ENCODE measurements at places on chromosomes 16 and 17.

DNA sequence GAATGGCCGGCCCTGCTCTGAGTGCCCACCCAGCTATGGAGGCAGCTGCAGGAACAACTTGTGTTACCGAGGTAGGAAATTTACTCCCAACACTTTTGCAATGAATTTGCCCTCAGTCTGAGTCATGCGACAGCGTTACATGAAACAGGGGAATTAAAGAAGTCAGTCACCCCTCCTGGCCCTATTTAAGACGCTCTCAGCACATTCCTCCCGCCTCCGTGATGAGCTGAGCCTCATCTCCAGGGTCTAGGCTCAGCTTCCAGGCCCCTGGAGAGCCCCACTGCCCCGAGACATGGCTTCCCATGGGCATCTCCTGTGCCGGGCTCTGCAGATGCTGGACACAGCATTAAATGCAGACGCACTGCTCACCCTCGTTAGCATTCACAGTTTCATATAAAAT lies 35.0 kb downstream of the CRISPLD2 start:
- no peak for DNase-seq

GRCh38 chr17:9648521-9649110 lies 3.3 kb downstream of the USP43 start:
- no peak for DNase-seq

DNA sequence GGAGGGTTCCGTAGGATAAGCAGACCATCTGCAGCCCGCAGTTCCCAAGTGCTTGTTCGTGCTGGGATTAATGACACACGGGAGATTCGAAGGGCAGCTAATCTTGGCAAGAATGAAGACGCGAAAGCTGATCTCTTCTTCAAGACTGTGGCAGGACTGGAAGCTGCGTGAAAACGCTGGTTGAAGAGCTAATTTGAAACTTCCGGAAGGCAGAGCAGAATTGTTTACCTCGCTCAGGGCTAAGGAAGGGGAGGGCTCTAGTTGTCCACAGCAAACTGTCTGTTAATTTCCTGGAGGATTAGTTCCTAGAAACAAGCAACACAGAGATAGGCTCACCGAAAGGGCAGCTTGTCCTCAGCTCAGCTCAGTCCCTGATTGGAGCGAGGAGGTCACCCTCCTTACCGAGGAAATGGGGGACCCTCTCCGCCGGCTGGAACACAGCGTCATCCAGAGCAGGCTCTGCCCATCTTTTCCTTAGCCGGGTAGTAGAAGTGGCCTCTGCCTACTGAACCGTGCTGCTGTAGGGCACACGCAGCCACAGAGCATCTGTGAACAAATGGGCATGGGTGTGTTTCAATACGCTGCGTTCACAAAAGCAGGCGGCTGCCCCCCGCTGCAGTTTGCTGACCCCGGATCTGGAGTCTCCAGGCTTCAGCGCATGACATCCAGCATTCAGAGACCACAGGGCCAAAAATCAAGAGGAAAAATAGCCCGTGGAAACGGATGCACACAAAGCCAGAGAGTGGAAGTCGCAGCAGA lies 16.7 kb upstream of the BAIAP2 start:
- DNase-seq: no peak

- no peak for DNase-seq
Measured at GRCh38 chr16:10876799-10877341, at the start of gene CIITA. TSS of gene CIITA (plus strand) at chr16:10877202. CDS start at chr16:10877331, 129 bp downstream.

DNA sequence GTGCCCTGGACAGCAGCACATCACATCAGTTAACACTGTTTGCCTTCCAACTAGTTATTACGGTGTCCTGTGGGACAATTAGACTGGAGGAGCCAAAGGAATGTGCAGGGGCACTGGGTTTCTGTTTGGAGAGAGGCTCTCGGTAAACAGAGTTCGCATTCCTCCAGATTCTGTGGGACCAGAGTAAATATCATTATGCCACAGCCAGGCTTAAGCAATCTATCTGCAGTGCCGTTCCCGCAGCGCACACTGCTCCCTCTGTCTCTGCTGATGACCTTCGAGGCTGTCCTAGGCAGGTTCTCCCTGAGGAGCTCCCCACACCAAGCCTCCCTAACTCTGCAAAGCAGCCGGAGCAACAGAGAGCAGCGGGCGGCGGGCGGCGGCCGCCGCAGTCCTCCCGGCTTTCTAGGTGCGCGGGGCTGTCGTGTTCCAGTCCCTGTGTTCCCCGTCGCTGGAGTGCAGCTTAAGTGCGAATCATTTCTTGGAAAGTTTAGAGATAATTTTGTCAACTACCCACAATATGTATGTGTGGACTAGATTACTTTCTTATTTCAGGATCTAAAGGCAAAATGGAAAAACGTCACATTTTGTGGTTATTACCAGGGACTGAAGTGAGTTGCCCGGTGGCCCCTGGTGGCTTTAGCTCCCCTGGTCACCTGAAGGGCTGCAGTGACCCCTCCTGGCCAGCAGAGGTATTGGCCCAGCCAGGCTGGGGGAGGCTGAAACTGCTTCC lies 43.3 kb downstream of the PGS1 start:
- DNase-seq: peak; percentile 95

GRCh38 chr16:23284584-23284983 lies 17.5 kb upstream of the SCNN1B start:
- no peak for DNase-seq

DNA sequence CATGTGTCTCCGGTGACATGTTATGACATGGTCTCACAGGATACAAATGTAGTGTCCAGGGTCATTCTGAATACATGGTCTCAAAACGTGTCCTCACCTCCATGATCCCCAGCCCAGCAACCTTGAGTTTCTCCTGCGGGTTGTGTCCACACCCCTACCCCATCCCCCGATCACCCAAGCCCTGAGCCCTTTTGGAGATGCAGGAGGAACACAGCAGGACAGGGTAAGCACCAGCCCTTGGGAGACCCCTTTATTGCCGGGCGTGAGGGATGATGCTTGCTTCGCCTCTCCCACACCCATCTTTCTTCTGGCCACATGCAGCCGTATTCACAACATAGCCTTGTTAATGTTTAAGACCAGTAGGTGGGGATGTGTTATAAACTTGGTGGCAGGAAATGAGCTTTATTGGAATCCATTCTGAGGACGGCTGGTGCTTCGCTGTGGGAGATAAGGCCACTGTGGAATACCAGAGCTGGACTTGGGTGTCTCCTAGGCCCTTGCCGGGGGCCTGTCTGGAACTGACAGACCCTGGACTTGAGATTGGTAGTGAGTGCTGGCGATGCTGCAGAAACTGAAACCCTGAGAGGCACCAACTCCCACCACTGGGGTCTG lies 5.5 kb downstream of the TMEM132E start:
- DNase-seq: no peak

DNA sequence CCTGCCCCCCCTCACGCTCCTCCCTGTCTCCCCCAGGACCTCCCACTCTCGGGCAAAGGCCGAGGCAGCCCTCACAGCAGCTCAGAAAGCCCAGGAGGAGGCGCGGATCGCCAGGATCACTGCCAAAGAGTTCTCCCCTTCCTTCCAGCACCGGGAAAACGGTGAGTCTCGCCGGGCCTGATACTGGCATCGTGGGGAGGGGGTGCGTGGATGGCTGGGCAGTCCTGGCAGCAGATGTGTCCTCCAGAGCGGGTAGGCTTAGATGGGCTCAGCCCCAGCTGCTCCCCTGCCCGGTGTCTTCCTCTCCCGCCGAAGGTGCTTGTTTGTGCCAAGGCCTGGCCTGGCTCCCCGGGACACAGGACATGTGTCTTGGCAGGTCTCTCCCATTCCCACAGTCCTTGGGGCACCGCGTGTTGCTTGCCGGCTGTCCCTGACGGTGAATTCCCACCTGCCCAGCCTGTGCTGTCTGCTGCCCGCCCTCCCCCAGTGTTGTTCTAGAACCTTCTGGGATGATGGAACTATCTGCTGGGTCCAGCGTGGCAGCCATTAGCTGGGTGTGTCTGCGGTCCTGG lies 81.6 kb downstream of the KLHDC4 start:
- no peak for DNase-seq

- DNase-seq: no peak
Measured at GRCh38 chr16:49531931-49532840, 158.6 kb downstream of the C16orf78 start.

- no peak for DNase-seq
Measured at GRCh38 chr17:40251576-40251975, 32.5 kb downstream of the WIPF2 start.

DNA sequence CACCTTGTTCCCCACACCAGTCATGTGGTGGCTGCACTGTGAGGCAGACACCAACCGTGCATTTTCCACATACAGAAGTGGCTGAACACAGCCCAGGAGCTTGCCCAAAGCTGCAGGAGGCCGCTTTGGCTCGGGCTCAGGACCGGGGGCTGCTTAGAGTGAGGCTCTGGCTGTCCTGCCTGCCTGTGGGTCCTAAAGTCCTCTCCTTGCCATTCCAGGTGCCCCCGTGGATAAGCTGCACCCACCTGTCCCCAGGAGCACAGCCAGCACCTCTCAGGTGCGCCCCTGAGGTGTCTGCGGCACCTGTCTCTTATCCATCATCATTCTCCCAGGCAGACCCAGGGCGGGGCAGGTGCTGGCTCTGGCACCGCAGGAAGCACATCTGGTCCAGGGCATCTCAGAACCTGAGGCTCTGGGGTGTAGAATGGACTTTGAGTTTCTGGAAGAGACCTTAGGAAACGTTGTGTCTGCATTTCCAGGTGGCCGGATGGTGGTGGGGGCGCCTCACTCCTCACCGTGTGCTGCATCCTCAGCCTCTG lies 180.5 kb upstream of the ZNF469 start:
- no peak for DNase-seq

- no peak for DNase-seq
Measured at GRCh38 chr16:53266156-53266555, 168.1 kb upstream of the RBL2 start.

- DNase-seq: no peak
Measured at GRCh38 chr17:22506861-22507260, 814.5 kb downstream of the KCNJ18 start.

DNA sequence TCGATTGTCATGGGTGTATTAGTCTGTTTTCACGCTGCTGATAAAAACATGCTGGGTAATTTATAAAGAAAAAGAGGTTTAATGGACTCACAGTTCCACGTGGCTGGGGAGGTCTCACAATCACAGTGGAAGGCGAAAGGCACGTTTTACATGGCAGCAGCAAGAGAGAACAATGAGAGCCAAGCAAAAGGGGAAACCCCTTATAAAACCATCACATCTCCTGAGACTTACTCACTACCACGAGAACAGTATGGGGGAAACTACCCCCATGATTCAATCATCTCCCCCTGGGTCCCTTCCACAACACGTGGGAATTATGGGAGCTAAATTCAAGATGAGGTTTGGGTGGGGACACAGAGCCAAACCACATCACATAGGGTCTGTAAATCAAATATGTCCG lies 167.4 kb upstream of the XYLT1 start:
- DNase-seq: no peak

- no peak for DNase-seq
Measured at GRCh38 chr16:80288616-80289015, 252.2 kb upstream of the DYNLRB2 start.

DNA sequence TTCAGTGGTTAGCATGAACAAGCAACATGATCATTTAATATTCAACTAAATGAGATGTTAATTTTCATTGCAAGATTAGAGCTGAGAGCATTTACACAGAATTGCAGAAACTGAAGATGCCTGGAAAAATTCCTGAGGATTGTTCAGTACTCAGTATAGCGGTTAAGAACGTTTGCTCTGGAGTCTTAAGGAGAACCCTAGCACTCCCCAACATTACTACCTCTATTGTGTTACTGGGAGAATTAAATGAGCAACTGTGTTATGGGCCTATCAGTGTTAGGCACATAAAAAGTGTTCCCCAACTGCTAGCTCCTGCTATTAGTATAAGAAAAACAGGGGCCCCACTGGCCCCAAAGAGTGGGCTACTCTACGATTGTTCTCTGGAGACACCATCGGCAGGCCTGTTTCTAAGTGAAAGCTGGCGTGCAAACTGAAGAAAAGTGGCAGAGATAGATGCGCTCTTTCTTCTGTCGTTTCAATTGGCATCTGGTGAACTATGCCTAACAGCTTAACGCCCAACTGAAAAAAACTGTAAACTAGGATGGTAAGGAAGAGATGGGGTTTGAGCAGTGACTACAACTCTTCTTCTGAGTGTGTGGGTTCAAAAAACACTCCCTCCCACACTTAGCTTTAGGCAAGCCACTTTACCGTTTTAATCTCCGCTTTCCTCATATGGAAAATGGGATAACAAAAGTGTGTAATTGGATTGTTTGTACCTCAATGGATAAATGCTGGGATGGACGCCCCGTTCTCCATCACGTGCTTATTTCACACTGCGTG lies 1.3 kb downstream of the CDR2 start:
- no peak for DNase-seq

DNA sequence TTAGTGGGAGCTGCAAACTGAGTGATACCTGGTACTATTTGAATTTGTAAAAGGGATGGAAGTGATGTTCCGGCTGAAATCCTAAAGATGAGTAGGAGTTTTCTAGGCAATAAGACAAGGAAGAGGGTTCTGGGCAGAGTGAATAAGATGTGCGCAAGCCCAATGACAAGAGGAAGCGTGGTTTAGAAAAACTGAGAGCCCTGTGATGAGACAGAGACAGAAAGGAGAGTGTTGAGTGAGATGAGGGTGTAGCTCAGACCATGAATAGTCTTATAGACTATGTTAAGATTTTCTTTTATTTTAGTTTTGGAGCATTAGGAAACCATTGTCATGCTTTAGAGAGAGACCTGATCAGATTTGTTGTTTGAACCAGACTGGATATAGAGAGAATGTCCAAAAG lies 50.2 kb downstream of the COX10 start:
- no peak for DNase-seq

GRCh38 chr17:60601447-60602384 lies 1.7 kb downstream of the PPM1D start:
- no peak for DNase-seq

DNA sequence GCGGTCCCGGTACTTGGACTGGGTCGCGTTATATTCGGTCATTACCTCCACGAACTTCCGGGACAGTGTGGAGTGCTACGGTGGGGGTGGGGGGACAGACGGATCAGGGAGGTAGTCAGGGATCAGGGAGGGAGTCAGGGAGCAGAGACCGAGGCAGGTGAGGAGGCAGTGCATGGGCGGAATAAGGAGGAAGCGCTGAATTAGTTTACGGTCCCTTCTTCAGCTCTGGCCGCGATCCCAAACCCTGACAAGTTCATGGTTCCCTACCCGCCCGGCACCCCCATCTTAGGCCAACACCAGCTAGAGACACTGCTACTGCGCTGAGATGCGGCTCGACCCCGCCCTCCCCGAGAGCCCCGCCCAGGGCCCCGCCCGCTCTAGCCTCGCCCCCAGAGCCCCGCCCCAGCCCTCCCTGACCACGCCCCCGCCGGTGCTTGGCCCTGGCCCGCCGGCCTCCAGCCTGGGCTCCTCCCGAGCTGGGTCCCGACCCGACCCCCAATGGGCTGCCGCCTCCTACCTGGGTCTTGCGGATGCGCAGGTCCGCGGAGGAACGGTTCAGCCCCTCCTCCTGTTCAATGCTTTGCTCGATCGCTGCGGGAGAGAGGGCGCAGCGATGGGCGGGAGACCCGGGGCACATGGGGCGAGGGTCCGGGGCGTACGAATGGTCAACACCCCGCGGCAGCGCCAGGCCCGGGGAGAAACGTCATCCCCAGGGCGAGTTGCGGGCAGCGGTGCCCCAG lies 12.1 kb downstream of the HSD3B7 start:
- DNase-seq: peak; percentile 77
